Bone marrow (tissue), 2 donors: ENCODE measurements at places on chromosomes 12 and 14.
A peak's percentile ranks its signal among the peaks of the same experiment; 100 is the strongest.

DNA sequence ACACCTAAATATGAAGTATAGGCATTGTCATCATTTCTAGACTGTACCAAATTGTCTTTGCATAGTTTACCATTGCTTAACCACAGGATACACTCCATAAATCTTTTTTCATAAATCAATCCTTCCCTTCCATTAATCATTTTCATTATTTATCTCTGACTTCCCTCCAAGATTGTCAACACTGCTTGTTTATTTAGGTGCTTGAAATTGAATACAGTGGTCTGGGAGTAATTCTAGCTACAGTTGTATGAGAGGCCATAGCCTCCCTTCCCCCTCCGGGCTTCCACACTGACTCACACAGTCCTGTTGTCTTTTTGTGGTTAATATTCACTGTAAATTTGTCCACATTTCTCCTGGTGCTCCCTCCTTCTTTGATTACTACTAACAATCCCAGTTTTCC, 114.2 kb upstream of the ARID2 start:
- no peak for DNase-seq

DNA sequence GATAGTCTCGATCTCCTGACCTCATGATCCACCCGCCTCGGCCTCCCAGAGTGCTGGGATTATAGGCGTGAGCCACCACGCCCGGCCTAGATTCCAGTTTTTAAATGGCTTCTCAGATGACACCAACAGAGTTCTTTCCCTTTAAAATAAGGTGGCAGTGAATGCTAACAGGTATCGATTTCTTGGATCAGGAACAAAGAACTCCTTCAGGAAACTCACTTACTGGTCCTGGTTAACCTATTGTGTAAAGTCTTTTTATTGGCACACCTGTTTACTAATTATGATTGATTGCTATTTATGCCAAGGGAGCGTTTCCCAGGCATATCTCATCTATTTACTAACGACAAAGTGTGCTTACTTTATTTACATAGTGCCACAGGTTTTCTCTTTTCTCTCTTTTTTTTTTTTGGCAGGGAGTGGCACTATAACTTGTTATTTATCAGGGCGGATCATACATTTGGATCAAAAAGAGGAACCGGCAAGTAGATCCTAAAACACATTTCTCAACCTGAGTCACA, 89.7 kb downstream of the GLT1D1 start:
- no peak for DNase-seq

GRCh38 chr12:8696442-8697090, 1.2 kb upstream of the RIMKLB start:
- no peak for DNase-seq

- no peak for DNase-seq
Observed at GRCh38 chr12:131065801-131066200, 112.1 kb downstream of the ADGRD1 start.

- DNase-seq, result no peak
Observed at GRCh38 chr14:72824051-72824450, 69.8 kb downstream of the DPF3 start.

- DNase-seq, result no peak
Observed at GRCh38 chr14:23910101-23910875, 43.3 kb upstream of the DHRS4 start.

DNA sequence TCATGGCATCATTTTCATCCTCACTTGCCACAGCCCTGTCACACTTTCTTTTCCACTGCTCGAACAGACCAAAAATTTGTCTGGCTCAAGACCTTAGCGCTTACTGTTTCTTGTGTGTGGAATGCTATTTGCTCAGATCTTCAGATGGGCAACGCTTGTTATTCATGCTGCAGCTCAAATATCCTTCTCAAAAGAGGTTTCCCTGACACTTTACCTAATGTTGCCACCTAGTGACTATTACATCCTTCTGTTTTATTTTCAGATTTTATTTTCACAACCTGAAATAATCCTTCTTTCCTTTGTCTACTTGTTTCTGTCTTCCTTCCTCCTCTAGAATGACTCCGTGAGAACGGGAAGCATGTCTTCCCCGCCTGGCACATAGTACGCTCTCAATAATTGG, 5.6 kb downstream of the FBXO33 start:
- DNase-seq, result no peak

DNA sequence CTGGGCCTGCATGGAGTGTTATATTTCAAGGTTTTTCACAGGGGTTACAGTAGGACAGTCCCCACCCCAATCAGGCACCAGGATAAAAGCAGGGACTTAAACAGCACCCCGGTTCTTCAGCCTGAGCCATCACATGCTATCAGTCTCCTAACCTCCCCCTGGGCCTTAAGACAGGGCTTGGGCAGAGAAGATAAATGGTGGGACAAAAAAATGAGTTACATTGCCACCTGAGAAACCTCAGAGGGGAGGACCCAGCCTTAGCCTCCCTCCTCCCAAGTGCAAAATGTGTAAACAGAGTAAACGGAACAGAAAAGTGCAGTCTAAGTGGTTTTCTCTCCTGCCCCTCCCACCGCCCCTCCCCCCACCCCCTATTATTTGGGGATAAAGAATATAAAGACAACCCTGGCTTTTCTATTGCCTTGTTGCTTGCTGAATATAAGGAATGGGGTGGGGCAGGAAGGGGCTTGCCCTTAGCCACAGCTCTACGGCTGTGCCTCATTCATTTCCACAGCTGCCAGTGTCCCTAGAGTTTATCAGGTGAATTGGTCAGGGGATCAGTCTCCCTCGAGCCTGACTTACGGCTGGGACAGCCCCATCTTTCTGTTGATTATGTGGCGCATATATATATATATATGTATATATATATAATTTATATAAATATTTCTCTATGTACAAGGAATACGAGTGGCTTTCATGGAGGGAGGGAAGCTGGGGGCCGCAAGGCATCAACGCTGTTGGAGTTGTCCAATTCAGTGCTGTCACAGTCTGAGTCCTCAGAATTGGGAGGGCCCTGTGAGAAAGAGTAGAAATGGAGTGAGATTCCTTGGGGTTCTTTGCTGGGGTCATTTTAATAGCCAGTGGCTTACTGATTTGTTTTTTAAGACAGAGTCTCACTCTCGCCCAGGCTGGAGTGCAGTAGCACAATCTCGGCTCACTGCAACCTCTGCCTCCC, 18.5 kb downstream of the MAP3K12 start:
- DNase-seq, result no peak

DNA sequence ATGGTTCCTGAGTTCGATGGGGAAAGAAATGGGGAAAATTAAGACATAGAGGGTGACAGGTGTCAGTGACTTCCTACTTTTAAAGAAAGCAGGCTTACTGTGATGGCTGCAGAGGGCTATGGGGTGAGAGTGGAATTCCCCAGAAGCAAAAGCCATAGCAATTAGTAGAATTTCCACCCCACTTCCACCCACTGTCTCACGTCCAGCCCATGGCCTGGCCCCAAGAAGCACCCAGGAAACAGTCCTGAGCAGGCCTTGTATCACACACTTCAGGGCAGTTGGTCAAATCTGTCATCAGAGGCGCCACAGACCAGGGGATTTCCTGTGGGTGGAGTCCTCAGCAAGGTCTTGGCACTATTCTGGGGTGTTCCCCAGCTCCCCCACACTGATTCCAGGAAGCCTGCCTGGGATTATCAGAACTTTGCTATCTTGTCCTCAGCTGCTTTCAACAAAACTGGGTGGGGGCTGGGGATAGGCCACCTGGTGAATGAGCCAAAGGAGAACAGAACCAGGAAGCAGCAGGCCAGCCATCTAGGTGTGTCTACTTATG, 120.1 kb upstream of the CCND2 start:
- peak; percentile 18 for DNase-seq

GRCh38 chr14:65415613-65416012, 3.1 kb downstream of the FUT8 start:
- DNase-seq, result no peak

- no peak for DNase-seq
Observed at GRCh38 chr14:104512061-104512460, 67.5 kb upstream of the C14orf180 start.

DNA sequence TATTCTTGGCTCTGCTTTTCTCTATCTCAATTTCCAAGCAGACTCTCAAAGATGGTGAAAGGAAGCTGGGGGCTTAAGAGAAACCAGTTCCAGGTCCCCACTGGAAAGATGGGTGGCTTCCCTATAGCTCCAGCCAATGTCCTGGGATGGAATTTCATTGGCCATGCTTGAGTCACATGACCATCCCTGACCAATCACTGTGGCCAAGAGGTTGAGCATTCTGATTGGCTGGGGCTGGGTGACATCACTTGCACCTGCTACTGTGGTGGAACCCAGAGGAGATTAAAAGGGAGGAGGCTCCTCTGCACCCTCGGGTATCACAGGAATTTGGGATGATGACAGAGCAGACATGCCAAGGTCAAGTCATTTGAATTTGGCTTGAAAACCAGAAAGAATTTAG, 436.5 kb downstream of the TMEM132D start:
- no peak for DNase-seq

- DNase-seq, result no peak
Observed at GRCh38 chr12:28486521-28486920, 296.3 kb downstream of the CCDC91 start.

GRCh38 chr12:67656251-67656650, 7.7 kb downstream of the DYRK2 start:
- DNase-seq, result no peak

DNA sequence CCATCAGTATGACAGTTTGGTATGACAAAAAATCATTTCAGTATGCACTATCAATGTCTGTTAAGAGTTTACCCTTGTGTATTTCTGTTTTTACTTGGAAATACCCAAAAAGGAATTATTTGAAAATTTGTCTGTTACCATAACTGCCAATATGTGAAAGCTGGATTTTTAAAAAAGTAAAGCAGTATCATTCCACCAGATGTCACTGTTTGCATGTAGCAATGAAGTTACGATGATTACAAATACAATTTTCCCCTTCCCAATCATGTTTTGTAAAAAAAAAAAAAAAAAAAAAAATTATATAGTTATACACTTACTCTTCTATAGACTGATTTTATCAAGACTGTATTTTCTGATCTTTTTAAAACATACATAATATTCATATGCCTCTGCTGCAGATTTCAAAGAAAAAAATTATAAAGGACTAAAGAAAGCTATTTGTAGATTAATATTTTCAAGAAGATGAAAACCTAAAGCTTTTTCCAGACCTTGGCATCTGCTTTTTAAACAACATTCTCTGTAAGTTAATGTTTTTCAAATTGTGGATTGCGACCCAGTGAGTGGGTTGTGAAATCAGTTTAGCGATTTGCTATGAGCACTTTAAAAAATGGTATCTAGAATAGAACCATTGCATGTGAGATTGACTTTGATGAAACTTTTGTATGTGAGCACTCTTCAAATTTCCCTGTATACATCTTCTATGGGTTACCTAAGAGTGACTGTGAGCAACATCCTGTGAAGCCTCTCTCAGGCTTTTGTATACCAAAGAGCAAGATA, 114.2 kb downstream of the TTC6 start:
- DNase-seq, result no peak

GRCh38 chr12:22321638-22322037, 12.9 kb downstream of the ST8SIA1 start:
- no peak for DNase-seq

GRCh38 chr14:61884711-61885110, 122.5 kb downstream of the SNAPC1 start:
- DNase-seq, result no peak

GRCh38 chr14:23404331-23404900, 3.7 kb downstream of the MYH6 start:
- DNase-seq, result no peak

- DNase-seq, result no peak
Observed at GRCh38 chr12:28563936-28564335, 373.7 kb downstream of the CCDC91 start.

DNA sequence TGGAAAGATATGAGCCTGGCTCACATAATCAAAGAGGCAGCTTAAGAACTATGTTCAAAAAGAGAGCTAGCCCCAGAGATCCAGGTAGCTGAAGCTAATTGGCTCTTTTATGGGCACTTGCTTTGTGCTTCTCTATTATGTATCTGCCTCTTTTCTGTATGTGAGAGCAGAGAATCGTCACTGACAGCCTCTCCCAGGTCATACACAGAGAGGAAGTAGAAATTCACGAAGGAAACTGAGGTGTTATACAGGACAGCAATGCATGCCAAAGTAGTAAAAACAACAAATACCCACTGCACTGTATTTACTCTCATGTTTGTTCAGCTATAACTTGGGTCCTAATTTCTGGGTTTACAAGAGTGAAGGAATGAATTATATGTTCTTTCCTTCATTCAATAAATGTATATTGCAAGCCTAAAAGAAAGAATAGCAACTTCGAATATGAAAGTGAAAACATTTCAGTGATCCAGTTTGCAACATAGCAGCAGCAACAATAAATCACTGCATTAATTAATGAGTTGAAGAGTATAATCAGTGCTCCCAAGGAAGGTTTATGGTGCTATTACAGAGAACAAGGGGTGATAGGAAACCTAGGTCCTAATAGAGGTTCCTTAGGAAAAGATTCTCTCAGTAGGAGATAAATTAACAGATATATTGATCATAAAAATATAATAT, 47.1 kb upstream of the ATXN7L3B start:
- no peak for DNase-seq
